Activated CD4-positive, alpha-beta memory T cell treated with anti-CD3 and anti-CD28 coated beads for 36 hours (primary cell): ENCODE measurements at places on chromosomes 6 and 20.
A peak's percentile ranks its signal among the peaks of the same experiment; 100 is the strongest.

- no peak for DNase-seq
Measured at GRCh38 chr6:158188591-158188990, 20.4 kb downstream of the GTF2H5 start.

- no peak for DNase-seq
Measured at GRCh38 chr20:23180451-23180921, 94.4 kb upstream of the CD93 start.

GRCh38 chr20:41476446-41476845 lies 109.8 kb upstream of the EMILIN3 start:
- no peak for DNase-seq

GRCh38 chr6:11197175-11197536 lies 35.3 kb downstream of the NEDD9 start:
- DNase-seq, result no peak

DNA sequence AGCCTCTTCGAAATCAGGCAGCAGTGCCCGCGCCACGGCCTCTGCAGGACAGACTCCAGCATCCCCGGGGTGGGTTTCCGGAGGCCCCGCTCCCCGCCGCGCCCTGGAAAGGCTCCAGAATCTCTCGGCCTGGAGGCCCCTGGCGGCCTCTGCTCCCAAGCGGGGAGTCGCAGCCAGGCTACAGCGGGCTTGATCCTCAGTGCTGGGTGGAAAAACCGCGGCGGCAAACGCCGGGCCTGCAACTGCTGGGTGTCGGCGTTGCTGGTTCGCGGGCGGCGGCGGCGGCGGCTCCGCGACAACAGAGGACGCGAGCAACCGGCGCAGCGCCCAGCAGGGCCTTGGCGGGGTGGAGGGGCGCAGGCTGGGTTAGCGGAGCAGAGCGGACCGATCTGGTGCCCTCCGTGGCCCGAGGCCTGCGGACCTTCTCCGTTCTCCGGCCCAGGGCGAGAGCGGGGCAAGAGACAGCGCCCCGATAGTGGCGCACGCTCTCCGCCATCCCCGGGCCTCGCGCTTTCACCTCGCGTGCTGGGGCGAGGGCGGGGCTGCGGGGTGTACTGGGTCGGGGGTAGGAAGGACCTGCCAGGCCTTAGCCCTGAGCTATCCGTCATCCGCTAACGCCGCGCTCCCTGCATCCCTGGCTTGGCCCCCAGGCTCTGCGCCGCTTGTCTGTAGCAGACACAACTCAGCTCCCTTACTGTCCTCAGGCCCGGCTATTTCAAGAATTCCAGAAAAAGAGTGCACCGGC lies 3.4 kb upstream of the ZNF292 start:
- DNase-seq, result peak; percentile 80

- DNase-seq, result no peak
Measured at GRCh38 chr6:16688984-16689636, 72.2 kb downstream of the ATXN1 start.

DNA sequence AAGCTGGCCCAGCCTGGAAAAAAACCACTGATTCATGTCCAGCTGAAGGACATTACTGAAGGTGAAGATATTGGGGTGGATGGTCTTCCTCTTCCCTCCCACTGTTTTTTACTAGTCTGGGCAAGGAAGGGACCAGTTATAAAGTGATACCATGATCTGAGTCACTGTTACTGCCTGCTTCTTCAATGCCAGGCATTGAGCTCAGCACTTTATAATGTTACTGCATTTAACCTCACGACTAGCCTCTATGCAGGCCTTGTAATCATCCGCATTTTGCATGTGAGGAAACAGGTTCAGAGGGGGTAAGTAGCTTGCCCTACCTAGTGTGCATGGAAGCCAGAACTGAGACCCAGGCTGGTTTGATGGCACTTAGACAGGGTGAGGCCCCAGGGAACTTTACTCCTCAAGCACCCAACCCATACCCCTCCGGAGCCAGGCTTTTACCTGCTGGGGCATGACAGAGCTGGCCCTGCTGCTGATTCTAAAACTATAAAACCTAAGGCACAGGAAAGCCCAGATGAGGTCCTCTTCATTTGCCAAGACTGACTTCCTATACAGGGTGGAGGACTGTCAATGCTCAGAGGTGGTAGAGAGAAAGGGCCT lies 11.0 kb upstream of the KCNK5 start:
- no peak for DNase-seq

DNA sequence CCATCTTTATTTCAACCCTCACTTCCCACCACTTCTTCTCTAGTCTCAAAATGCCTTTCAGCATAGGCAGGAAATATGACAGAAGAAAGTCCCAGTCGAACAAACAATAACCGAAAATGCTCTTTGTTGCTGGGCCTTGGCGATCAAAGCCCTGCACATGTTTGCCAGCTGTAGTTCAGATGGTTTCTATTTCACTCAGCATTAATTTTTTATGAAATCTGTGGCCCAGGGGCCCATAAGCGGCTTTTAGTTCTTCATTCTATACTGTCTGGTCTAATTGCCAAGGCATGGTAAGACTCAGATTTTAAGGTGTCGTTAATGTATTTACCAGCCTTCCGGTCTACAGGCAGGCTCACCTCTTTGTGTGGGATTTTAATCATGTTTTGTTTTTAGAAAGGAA lies 10.9 kb upstream of the F13A1 start:
- no peak for DNase-seq

DNA sequence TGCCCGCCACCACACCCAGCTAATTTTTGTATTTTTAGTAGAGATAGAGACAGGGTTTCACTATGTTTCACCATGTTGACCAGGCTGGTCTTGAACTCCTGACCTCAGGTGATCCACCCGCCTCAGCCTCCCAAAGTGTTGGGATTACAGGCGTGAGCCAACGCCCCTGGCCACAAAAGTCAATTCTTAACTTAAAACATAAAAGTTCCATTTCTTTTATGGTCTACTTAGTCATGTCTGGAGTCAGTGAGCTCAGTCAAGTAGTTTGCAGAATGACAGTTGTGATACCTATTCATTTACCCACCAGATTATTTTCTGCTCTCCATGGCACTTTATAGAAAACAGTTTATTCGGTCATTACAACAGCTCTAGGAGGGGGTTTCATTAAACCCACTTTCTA lies 103.1 kb upstream of the ESR1 start:
- DNase-seq, result peak; percentile 77

DNA sequence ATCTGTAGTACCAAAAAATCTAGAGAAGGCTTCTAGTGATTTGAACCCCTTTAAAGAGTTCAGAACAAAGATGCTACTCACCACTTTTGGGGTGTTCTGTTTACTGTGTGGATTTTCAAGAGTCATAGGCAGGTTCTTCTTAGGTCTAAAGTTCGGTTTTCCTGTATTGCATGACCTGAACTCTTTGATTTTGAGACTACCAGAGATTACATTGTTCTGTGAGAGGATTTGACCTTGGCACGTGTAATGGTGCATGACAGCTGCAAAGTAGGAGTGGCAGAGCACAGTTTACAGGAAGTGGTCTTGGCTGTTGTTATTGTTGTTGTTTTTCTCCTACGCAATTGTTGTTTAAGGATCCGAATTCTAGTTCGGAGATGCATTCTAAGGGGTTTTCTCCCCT lies 592.7 kb downstream of the EPHA7 start:
- no peak for DNase-seq

DNA sequence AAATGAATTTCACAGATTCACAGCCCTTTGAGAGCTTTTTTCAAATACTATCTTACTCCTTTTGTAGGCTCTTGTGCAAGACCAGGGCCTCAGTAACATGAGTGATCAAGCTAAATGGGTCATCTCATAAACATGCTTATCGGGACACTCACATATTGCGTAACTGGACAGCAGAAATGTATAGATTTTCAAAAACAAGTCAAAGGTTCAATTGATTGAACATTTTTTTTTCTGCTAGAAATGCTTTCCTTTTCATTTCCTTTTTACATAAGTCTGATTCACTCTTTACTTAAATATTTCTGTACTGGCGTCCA lies 8.7 kb upstream of the SALL4 start:
- no peak for DNase-seq

DNA sequence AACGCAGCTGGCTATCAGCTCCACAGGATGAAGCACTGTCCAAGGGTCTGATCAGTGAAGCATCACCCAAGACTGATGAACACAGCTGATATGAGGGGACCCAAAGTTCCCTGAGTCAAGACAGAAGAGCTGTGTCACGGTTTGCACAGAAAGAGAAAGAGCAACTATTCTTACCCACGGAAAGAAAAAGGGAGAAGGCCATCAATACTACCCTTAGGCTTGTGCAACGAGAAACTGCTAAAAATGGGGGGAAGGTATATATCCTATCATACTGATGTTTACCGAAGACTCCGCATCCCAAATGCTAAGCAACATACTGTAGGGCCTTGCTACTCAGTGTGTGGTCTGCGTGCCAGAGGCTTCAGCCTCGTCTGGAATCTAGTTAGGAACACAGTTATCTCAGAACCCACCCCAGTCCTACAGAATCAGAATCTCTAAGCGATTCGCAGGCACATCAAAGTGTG lies 665 bp downstream of the FASTKD5 start:
- DNase-seq, result peak; percentile 31

- no peak for DNase-seq
Measured at GRCh38 chr6:19368511-19368910, 468.7 kb upstream of the ID4 start.

GRCh38 chr20:11195899-11196558 lies 522.2 kb upstream of the JAG1 start:
- DNase-seq, result no peak

DNA sequence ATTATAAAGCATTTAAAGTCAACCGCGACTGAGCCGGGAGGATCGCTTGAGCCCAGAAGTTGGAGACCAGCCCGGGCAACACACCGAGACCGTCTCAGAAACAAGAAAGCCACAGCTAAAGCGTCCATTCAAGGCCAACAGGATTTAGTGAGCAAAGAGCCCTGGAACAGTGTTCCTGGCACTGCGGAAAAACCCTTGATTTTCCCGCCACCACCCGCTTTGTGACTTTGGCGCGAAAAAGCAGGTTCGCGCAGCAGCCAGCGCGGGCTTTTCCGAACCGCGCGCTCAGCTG lies 669 bp downstream of the PCNA start:
- DNase-seq, result no peak

DNA sequence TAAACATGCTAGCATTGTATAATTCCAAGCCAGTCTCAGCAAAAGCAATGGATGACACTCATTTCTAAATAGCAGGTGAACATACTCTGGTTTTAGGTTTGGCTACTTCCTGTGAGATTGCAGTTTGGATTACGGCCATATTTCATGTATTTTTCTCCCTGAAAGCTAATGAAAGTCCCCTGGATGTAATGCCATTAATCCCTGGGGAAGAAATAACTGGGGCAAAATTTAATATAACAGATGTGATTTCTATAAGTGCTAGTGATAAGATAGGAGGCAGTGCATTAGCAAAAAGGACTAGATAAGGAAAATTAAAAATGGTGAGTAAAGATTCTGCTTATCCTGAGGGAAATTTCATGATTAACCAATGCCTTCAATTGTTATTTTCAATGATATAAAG lies 238.2 kb downstream of the ADGRB3 start:
- no peak for DNase-seq

DNA sequence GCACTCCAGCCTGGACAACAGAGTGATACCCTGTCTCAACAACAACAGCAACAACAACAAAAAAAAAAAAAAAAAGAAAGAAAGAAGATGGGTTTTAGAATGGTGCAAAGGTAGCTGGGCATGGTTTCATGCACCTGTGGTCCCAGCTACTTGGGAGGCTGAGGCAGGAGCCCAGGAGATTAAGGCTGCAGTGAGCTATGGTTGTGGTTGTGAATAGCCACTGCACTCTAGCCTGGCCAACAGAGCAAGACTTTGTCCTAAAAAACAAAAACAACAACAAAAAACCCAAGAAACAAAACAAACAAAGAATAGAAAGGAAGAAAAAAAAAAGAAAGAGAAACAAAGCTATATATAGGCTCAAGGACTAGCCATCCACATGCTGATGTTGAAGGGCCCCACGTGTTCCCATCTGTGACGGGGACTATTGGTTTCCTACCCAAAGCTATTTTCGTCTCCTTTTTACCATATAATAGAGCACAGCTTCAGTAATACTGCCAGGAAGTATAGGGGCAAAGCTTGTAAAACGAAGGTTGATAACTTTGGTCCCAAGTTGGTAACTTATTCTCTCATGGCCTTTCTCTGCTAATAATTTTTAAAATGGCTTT lies 7.9 kb upstream of the EEF1E1 start:
- no peak for DNase-seq

DNA sequence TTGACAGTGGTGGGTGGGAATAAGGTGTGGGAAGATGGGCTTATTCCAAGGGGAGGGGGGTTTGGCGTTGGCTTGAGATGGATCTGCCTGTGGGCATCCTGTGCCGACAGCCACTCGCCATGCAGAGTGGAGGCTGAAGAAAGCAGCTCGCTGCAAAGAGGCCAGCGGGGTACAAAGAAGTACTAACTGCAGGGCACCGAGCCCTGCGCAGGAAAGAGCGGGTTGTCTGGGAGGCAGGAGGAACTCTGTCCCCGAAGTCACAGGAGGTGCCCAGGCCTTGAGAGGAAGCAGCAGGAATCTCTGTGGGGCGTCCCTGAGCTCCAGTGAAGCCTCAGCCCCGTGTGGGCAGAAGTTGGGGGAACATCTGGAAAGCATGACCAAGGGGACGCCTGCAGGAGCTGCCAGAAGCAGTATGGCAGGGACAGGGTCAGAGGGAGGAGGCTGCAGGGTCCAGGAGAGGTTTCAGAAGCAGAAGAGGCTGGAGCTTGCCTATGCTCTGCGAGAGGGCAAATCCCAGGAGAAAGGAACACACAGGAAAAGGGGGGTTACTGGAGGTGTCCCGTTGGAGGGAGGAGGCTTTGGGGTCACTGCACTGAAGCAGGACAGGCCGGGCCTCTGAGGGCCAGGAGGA lies 77.2 kb downstream of the THBS2 start:
- no peak for DNase-seq

DNA sequence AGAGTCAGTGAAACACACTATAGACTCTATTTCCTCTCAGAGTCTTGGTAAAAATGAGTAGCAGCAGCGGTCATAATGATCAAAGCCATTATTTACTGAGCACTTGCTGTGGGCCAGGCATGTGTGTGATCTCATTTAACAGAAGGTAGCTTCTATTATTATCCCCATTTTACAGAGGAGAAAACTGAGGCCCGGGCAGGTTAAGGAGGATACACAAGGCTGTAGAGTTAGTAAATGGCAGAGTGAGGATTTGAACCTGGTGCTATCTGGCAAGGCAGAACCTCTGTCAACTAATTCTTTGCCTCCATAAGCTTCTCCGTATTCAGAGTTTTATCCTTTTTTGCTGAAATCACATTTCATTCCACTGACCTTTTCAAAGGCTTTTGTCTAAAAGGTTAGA lies 122.2 kb upstream of the SALL4 start:
- DNase-seq, result no peak

DNA sequence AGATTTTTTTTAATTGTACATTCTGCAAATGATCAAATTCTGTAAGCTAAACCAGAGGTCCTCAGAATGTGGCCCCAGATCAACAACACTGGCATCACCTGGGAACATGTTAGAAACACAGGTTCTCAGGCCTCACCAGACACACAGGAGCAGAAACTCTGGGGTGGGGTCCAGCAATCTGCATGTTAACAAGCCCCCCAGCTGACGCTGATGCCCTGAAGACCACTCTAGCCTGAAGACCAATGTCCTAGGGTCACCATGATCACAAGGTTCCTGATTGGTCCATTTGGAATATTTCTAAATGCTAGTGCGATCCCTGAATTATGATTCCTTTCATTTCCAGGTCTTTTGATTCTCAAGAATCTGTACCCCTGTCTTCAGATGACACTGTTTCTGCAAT lies 2.4 kb upstream of the LY86 start:
- DNase-seq, result no peak

GRCh38 chr6:142154336-142154735 lies 7.3 kb downstream of the VTA1 start:
- no peak for DNase-seq
